Endodermal cell (in vitro differentiated cells): ENCODE measurements at places on chromosomes 16 and 17.
A peak's percentile ranks its signal among the peaks of the same experiment; 100 is the strongest.

- DNase-seq: no peak
These were observed 841 bp downstream of the TEKT5 start for GRCh38 chr16:10693889-10694288.

GRCh38 chr16:30697264-30698138, 1.5 kb upstream of the SRCAP start:
- DNase-seq: no peak

- DNase-seq: no peak
These were observed 538.2 kb upstream of the CDH5 start for GRCh38 chr16:65828296-65828695.

GRCh38 chr16:26267641-26268040, 575.9 kb downstream of the HS3ST4 start:
- no peak for DNase-seq

DNA sequence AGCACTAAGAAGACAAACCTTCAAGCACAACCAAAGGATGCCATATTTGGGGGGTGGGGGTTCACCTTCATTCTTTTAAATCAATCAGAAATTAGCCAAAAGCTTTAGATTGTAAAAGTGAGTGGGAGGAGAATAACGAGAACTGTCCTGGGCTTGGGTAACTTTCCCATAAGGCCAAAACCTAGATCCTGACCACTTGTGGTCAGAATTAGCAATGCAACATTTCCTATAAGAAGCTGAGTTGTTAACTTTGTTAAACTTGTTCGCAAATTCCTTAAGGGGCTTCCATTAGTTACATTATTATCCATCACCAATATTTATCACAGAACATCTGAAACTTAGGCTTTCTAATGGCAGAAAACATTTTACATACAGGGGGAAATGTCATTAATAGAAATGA, 25.1 kb downstream of the STAT5B start:
- no peak for DNase-seq

DNA sequence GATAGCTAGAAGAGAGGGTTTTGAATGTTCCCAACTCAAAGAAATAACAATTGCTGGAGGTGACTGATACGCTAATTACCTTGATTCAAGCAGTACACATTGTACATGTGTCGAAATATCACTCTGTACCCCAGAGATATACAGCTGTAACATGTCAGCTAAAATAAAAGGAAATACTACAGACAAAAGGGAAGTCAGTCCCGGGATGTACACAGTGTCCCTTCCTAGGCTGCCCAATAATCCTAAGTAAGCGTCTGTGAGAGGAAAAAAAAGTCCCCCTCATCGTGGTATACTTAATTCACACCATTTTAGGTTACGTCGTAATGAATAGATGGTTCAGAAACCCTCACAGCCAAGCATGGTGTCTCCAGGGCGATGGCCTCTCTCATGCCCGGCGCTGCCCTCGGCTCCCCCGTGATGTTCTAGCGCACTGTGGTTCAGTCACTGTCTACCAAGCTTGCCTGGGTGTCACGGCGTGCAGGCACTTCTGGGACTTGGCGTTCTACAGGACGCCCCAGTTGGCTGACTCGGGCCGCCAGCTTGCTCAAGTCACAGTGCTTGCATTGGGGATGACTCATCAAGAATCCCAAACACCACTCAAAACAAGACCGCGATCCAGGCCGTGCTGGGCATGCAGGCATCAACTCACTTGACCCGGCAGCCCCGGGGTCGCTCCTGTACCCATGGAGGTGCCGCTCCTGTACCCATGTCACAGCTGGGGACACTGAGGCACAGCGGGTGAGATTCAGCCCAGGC, 27.6 kb downstream of the CCDC40 start:
- no peak for DNase-seq

DNA sequence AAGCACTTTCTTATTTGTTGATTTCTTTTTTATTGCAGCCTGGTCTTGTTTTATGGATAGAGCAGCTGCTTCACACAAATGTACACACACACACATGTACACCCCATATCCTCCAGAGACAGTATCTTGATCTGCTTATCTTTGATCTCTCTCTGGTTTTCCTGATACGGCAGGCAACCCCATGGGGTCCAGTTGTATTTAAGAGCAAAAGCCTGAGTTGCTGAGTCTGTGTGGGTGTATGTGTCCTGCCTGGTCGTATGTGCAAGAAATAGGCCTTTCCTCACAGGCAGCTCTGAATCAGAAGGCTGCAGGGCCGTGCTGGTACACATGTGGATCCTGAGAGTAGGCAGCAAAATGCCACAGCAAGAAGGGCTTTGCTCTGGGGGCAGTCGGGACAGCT, 14.6 kb upstream of the LGALS9 start:
- no peak for DNase-seq

GRCh38 chr16:53445534-53445933, 11.3 kb downstream of the RBL2 start:
- DNase-seq: no peak

DNA sequence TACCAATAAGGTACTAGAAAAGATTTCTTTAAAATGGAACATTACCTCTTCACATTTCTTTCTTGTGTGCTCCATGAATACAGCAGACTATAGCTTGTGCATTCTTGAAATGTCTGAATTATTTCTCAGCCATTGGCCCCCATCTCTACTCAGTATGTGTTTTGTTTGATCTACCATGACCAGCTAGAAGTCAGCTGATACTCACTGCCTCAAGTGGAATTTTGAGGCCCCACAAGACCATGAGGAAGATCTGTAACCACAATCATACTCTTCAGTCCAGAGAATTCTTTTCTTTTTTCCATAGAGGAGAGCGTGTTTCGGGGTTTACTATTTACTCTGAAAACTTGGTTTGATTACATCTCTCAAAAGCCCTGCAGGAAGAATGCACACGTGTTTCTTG, 319.1 kb downstream of the TOX3 start:
- DNase-seq: no peak

DNA sequence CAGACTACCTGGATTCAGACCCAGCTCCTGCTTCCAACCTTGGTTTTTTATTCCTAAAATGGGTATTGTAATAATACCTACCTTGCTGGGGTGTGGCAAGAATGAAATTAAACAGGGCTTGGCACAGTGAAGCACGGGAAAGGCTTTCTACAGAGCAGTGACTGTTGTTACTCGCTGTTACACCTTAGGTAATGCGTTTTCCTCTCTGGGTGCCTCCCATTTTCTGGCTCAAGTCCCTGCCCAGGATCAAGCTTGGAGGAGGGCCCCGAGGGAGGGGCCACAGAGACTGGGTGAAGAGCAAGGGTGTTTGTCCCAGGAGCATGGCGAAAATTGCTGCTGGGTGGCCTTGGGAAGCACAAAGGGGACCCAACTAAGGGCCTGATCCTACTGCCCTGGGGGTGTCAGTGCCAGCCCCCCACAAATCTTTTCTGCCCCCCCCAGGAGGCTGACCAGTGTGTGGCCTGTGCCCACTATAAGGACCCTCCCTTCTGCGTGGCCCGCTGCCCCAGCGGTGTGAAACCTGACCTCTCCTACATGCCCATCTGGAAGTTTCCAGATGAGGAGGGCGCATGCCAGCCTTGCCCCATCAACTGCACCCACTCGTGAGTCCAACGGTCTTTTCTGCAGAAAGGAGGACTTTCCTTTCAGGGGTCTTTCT, 13.3 kb downstream of the MIEN1 start:
- no peak for DNase-seq

GRCh38 chr17:68169840-68170239, 78.0 kb upstream of the AMZ2 start:
- no peak for DNase-seq

DNA sequence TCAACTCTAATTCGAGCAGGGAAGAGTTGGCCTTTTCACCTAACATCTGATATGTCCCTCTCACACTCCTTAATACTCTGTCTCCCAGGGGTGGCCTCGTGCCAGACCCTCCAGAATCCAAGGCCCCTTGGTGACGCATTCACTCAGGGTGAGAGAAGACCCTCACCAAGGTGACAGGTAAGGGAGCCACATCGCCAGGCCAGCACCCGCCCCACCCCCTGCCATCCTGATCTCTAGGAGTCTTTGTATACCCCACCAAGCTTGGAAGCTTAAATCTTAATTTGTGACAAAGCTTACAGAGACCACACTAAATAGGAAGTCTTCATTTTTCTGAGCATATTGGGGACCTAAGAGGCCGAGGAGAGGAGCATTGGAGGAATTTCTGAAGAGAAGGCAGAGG, 286.1 kb downstream of the IRF8 start:
- DNase-seq: no peak

- no peak for DNase-seq
These were observed 540 bp upstream of the CD300LF start for GRCh38 chr17:74713171-74713755.

- DNase-seq: no peak
These were observed 5.9 kb upstream of the AATK start for GRCh38 chr17:81171941-81172340.

- no peak for DNase-seq
These were observed 36.5 kb downstream of the GSG1L start for GRCh38 chr16:28027055-28027454.

DNA sequence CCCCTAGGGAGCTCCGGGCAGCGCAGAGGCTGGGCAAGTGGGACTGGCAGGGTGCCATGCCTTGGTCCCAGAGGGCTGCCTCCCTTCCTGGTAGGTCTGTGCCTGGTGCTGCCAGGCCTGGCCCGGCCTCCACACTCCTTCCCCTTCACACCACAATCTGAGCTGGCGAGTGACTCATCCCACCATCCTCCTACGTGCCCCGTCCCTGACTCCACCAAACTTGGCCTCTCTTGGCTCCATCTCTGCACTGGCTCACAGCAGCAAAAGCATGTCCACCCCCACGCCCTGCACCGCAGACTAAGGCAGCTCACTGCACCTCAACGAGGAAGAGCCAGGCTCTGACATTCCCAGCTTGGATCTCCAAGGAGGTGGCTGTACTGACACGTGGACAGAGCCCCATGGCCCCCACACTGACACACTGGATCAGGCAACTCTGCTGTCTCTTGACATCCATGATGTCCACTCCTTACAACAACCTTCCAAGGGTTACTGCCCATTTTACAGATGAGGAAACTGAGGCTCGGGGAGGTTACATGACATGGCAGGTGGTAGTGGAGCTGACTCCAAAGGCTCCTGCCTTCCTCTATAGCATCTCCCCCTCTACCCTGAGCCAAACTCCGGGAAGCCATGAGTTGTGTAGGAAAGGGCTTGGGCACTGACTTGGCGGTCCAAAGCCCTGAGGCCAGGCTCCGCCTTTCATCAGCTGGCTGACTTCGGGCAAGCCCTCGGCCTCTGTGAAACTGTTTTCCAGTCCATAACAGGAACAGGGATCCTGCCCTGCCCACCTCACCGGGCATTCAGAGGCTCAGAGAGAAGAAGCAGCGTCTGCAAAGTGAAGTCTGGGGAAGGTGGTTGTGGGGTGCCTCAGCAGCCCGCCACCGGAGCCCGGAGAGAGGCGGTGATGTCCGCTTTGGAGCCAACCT, 20.1 kb upstream of the KRT19 start:
- peak; percentile 64 for DNase-seq

- no peak for DNase-seq
These were observed 650.9 kb downstream of the CDH11 start for GRCh38 chr16:64470916-64471315.

DNA sequence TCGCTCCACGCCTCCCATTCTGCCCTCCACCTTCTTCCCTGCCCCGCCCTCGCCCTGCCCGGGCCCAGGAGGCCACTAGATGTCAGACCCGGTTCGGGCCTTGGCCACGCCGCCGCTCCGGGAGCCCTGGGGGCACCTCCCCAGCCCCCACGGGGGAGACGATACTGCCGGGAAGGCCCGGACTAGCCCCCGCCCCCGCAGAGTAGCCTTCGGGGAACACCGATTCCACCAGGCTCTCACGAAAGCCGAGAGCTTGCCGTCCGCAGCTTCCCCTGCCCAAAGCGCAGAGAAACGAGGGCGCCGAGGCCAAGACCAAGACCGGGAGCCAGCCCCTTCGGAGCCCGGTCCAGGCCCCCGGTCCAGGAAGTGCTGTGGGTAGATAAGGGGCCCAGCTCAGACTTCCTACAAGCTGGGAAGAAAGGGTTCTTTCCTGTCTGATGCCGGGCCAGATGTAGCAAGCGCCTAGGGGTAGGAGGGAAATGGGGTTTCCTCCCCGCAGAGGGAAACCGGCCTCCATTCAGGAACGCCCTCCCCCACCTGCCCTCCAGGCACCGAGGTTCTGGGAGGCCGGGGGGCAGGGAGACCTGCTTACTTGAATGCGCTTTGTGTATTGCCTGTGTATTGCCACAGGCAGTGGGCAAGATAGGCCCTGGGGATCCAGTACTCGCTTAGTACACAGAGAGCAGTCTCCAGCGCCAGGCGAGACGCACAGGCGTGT, 806 bp upstream of the CYB561 start:
- peak; percentile 90 for DNase-seq

GRCh38 chr16:1309888-1310831, 724 bp downstream of the UBE2I start:
- no peak for DNase-seq

DNA sequence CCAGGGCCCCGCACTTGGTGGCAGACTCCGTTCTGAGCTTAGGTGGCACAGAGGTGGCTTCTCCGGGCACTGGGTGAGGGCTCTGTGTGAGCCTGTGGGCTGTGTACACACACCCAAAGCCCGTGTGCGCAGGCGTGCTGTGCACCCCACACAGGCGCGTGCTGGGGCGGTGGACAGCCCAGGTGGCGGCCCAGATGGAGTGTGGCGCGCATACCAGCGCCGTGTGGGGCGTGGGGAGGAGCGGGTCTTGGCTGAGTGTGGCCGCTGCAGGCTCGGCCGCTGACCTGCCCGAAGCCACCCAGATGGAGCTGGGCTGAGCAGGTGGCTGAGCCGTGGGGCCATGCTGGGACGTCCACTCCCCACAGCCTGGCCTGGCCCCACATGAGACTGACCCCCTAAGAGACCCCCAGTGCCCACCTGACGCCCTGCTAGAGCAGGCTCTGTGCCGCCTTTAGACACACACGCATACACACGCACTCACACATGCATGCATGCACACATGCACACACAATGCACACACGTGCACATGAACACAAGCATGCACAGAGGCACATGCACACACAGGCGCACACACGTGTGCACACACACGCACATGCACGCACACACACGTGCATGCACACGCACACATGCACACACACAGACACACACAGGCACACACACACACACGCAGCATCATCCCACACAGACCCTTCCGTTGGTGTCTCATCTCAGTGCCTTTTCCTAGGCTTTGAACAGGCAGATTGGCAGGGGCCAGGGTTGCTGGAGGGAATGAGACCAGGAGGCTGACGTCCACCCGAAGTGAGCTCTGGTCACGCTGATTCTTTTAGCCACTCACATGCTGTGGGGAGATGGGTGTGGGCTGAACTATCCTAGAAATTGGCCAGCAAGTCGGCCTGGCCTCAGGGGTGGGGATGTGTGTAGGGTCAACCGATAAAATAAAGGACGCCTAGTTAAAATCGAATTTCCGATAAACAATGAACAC, 2.1 kb downstream of the PRR35 start:
- no peak for DNase-seq

GRCh38 chr17:55350825-55351205, 70.8 kb downstream of the MMD start:
- DNase-seq: peak; percentile 66
